Hematopoietic multipotent progenitor cell treated with erythropoietin and hydrocortisone succinate and interleukin-3 and kit ligand, for 15 days (in vitro differentiated cells): ENCODE measurements at places on chromosomes 6 and 20.

DNA sequence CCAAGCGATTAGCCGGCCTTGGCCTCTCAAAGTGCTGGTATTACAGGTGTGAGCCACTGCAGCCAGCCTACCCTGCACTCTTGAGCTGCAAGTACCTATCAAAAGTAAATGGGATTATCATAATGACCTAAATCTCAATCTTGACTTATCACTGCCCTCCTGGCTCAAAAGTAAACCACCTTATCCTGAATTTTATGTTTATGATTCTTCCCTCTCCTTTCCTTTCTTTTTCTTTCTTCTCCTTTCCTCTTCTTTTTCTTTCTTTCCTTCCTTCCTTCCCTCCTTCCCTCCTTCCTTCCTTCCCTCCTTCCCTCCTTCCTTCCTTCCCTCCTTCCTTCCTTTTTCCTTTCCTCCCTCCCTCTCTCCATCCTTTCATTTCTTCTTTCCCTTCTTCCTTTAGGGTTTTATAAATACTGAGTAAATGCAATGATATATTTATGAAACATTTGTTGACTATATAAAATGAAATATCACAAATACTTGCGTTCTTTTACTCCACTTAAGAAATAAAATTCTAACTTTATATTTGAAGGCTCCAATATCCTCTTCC is 21.0 kb downstream of the SPATS1 start:
- no peak for DNase-seq

DNA sequence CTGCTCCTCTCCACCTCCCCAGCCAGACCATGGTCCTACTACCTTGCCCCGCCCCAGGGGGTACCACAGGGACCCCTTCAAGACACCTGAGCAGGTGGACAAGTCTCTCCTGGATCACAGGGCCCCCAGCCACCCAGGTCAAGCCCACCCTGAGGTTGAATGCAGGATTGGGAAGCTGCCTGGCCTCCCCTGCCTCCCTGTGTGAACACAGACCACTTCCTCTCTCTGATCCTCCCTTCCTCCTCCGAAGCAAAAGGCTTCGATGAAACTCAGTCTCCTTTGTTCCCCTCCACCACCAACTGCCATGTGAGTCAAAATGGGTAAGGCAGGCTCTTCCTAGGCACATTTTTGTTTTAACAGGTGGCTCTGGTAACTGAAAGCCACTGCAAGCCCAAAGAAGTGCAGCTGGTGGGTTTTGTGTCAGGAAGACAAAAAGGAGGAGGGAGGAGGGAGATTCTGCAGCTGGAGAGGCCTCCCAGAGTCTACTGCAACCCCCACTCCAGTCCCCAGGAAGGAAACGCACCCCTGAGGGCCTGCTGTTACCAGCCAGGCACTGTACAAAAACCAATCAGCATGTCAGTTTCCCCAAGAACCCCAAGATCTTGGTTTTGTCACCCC is 5.4 kb downstream of the ADA start:
- DNase-seq = no peak

DNA sequence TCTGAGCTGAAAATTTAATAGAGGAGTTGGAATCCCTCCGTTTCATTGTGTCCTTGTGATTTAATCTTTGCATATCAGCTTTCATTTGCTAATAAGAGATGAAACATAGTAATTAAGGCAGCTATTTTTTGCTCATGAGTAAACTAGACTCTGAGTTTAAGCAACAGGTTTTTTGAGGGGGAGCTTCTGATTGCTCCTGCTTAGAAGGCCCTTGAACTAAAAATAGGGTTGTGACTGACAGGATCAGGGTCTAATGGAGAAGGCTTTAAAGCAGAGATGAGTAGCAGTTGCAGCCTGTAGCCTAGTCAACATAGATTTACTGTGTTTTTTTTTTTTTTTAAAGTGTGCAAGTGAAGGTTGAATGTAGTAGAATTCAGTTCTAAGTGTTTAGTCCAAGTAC is 17.4 kb downstream of the HSF2 start:
- no peak for DNase-seq

DNA sequence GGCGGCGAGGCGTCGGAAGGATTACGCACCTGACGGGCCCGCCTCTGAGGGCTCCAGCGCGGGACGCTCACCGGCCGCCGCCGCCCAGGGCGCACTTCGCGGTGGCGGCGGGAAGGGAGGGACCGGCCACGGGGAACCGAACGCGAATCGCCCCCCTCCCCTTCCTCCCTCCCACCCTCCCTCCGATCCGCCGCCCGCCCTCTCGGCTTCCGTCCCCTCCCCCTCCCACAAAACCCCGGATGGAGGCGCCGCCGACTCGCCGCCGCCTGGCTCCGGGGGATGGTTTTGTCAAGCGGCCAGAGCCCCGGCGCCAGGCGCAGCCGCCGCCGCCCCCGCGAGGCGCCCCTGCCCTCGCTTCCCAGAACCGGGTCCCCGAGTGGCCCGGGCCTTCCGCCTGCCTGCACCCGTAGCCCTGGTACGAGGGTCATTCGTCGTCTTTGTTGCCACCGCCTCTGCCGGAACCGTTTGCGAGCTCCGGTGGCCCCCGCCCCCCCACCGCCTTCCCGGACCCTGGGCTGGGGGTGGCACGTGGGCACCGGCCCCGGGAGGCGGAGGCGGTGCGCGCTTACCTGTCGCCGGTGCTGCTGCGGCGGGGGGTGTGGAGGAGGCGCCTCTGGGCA is 398 bp downstream of the ZBTB2 start:
- no peak for DNase-seq

GRCh38 chr6:140245296-140246040 is 871.0 kb upstream of the CITED2 start:
- DNase-seq = no peak
